ENCODE measurements at places on chromosomes 5 and 9. TPM values are rescaled to one million over a fixed set of nuclear protein-coding genes. Genes with fewer than 3 reads are reported as not detected.

- DNase-seq, result no peak
Observed at GRCh38 chr5:89336111-89336510, 453.1 kb upstream of the MEF2C start.

GRCh38 chr9:37151812-37152211, 31.4 kb downstream of the ZCCHC7 start:
- DNase-seq, result no peak

DNA sequence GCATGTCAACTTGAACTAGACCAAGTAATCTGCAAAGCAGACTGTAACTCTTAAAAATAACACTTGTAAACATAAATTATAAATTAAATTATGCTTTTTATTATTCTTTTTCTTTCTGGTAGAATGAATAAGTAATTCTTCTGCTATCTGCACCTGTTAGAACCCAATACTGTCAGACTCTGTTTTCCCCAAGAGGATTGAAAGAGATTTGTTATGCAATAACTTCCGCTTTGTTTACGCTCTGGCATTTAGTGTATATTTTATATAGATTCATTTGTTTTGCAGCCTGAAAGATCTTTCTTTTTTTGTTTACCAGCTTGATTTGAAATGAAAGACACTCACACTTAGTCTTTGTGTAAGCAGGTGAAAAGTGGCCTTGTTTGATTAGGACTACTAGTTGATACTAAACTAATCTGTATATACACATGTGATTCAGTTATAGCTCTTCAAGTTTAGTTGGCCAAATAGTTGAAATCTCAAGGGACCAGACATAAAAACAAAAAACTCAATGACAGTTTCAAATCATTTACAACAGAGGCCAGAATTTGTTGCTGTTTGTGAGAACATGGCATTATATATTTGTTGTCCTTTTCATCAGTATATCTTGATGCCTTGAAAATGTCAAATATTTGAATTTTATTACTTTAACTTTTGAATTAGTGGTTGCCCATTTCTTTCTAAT, 155.8 kb downstream of the PBX3 start:
- no peak for DNase-seq

CPLANE1 gene
- total RNA-seq, result 81.1 TPM

DNA sequence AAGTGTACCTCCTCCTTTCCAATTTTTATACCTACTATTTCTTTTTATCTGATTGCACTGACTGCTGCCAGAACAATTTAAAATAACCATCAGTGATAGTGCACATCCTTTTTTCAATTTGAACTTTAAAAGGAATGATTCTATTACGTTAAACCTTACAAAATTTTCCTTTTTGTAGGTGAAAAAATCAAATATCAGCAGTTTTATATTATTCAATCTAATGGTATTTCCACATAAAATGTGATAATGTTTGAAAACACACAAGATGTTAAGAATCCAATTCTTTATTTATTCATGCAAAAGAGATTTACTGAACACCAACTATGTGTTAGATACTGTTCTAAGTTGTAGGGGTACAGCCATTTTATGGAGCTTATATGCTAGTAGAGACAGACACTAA, 105.7 kb downstream of the GDNF start:
- DNase-seq, result no peak

GRCh38 chr9:15104826-15105420, 194.7 kb upstream of the FREM1 start:
- DNase-seq, result no peak

DNA sequence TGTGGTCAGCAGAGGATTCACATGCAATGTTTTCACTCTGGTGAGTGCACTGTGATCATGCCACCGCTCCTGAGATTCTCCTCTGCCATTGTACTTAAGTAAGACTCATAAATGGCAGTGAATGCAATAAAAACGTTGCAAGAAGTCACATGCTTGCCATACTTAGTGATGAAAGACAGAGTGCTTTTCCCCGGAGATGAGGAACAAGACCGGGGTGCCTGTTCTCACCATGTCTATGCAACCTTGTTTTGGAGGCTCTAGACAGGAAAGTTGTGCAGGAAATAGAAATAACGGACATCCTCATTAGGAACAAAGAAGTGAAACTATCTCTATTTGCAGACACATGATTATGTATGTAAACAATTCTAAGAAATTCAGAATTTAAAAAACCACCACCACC, 84.7 kb upstream of the IRX2 start:
- no peak for DNase-seq

FOXD4L6 gene
- total RNA-seq, result 0.82 TPM

DNA sequence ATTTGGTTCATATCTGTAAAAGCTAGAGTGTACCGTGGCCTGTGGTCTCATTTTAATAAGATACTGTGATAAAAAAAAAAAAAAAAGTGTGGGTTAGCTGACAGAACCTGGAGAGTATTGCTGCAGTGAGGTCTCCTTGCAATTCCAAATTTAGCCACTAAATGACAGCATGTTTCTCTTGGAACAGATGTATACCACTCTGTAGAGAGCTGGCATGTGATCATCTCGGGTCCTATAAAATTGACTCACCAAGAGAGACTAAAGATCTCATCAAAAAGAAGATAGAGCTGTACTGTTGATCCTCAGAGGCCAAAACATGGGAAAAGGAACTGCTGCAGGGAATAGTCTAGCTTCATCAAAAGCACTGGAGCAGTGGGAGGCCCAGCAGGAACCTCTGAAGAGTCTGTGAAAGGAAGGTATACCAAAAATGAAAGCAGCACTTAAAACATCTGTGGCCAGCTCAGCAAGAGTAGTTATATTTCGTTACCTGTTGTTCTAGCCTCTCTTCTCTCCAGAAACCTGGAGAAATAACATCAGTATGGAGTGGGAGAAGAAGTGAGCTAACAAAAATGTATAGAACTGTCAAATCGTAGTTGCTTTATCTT, 826.8 kb downstream of the EFNA5 start:
- DNase-seq, result no peak

LECT2 gene
- not detected for total RNA-seq

DNA sequence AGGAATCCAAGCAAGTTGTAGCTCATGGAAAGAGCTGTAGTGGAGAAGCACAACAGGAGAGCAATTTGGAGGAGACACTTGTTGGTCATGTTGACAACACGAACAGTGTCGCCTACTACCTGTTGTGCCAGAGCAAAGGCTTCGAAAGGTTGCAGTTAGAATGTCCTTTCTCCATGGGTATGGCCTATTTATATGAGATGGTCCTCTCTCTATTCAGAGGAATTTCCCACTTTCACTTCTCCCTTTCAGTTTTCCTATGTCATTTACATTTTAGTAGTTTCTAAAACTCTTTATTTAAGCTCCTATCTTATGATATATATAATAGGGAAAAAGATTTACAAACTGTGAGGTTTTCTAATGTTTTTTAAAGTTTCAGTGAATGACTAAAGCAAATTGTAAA, at the start of gene IFNB1:
TSS of gene IFNB1 (minus strand) at position 162 of the 400 bp plus-strand sequence. CDS start at position 89, 73 bp downstream.
- no peak for DNase-seq

GRCh38 chr5:35554016-35554415, 63.6 kb upstream of the SPEF2 start:
- DNase-seq, result no peak

PPIC gene
- 2.9 TPM for total RNA-seq

C7 gene
- total RNA-seq, result 8.2 TPM

GRCh38 chr5:130045334-130045733, 141.1 kb downstream of the CHSY3 start:
- no peak for DNase-seq

DNA sequence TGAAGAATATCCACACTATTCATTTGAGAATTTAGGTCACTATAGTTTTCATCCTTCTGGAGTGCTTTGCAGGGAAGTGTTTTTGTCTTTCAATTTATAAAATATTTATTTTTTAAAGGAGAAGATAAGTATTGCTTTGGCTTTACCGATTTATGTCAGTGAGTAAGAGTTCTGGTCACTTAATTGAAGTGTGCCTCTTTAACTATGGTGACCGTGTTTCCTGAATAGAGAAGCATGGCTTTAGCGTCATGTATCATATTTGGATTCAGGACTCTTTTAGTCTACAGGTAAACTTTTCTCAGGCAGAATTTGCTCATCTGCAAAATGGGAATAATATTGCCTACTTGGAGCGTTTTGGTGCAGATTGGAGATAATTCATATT, 902 bp downstream of the BDP1 start:
- DNase-seq, result no peak

TAS2R1 gene
- total RNA-seq, result not detected

LHX2 gene
- total RNA-seq, result 73.0 TPM

- no peak for DNase-seq
Observed at GRCh38 chr9:88724331-88724730, 189.4 kb downstream of the NXNL2 start.

ZNF462 gene
- total RNA-seq, result 108 TPM

GRCh38 chr9:113530022-113530635, 66.6 kb downstream of the RGS3 start:
- DNase-seq, result no peak

DNA sequence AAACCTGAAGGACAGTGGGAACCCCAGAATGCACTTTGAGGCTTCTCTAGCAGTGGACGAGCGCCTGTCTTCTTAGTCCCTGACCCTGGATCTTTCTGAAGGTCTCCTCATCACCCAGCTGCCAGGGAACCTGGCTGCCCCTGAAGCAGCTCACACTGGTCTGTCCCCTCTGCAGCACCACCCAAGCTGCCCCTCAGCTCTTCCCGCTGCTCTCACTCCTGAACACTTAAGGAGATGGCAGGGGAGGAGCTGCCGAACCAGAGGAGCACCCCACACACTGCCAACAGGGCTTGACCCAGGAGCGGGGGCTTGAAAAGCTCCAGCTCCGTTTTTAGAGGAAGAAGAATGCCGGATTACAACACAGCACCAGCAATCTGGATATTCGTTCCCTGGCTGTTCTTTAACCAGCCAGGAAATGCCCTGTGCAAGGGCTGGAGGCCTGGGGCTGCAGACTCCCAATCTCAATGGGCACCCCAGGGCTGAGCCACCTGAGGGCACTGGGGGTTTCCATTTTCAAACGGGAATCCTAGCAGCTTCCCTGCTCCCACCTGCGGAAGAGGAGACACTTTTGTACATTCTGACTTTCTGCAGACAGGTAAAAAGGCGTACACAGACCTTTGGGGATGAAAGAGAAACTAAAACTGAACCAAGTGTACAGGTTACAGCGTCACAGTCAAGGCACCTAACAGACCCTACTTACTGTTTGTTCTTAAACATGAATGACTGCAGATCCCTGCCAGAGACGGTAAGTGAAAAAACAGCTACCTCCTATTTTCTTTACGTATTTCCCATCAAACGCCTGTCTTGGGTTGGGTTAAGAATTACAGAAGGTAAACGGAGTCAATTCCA, 36.3 kb downstream of the GOLM1 start:
- DNase-seq, result no peak

- DNase-seq, result no peak
Observed at GRCh38 chr5:142600611-142601358, 85.1 kb downstream of the FGF1 start.

GRCh38 chr9:6922680-6923079, 164.9 kb downstream of the KDM4C start:
- DNase-seq, result no peak

- DNase-seq, result no peak
Observed at GRCh38 chr5:98916540-98916939, 12.3 kb downstream of the CHD1 start.

GLRA1 gene
- under 0.01 TPM for total RNA-seq

SNCAIP gene
- total RNA-seq, result 37.9 TPM

- no peak for DNase-seq
Observed at GRCh38 chr5:16565118-16565517, 51.7 kb downstream of the RETREG1 start.

DNA sequence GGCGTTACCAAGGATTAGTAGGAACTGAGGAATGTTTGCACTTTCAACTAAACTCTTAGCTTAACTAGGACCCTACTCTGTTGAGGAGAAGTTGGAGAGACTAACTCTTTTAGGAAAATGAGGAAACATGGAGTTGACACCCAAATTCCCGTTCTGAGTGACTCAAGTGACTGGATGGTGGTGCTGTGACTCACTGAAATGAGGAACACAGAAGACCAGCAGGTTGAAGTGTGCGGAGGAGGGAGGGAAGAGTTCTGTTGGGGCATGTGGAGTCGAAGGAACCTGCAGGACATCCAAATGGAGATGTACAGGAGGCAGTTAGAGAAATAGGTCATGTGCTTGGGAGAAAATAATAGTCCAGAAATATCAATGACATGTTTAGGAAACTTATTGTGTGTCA, 8.2 kb downstream of the HEXB start:
- DNase-seq, result no peak

GRCh38 chr5:130104895-130105688, 200.8 kb downstream of the CHSY3 start:
- no peak for DNase-seq

DNA sequence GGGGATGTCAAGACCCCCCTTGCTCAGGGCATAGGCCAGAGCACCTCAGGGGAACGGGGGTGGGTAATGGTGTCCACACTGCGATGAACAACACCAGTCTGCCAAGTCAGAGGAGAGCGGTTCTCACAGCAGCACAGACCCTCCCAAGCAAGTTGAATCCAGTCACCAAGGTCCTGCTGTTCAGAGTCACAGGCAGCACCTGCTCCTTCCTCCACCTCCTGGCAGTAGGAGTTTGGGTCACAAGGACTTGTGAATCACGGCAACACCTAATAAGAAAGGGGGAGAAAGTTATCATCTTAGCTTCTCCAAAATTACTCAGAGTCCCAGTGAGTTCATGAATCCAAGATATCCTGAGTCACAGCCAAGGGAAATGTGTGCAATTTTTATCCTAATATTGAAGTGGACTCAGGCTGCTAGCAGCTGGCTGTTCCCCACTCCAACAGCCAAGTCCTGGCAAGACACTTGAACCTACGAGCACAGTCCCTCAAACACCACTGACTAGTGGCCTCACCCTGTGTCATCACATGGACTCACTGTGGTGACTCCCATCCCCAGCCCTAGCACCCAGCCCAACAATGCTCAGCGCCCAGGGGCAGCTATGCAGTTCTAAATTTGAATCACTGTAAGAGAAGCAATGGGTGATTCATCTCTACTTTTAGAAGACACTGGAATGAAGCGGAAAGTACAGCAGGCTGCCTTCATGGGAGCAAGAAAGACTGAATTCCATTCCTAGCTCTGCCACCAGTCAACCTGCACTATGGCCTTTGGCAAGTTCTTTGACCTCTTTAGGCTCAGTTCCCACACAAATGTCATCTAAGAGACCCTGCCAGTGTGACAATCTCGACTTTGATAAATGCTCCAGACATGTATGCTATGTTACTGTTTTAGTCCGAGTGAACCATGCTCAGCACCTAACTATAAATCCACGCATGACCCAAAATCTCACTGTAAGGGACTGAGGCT, 113.7 kb downstream of the KLHL3 start:
- no peak for DNase-seq

- DNase-seq, result no peak
Observed at GRCh38 chr9:130842545-130842944, 7.5 kb downstream of the ABL1 start.
